ENCODE measurements at places on chromosomes 4 and X.

- no peak for DNase-seq
These were observed 460.6 kb downstream of the NAF1 start for GRCh38 chr4:162706051-162706450.

DNA sequence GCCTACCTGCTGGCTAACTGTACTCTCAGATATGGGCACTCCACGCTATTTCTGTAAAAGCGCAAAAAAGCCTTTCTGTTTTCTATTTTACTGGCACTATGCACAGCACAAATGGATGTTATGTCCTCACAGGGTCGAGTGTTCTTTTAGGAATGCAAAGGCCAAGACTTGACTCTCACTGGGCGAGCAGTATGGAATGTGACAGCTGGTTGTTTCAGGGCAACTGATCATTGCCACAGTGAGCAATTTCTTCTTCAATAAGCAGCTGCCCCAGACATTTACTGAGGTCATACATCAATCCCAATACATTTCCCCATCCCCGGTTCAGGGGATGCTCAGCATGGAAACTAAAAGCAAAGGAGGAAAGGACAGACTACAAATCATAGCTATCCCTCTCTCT is 58.2 kb downstream of the PDE5A start:
- no peak for DNase-seq

DNA sequence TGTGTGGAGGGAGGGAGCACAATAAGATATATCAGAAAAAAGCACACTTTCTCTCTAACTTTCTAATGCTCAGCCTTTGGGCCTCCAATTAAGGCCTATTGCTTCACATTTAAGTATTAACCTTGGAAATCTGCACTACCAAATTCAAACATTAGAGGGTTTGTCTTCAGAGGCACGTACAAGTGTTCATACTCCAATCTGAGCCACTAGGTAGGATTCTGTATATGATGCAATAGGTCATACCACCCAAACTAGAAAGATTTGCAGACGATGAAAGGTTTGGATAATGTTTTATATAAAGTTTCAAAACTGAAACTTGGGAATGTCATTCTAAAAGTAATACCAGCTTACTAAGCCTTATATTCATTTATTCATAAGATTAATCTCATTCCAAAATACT is 106.4 kb downstream of the MID1 start:
- DNase-seq = no peak

DNA sequence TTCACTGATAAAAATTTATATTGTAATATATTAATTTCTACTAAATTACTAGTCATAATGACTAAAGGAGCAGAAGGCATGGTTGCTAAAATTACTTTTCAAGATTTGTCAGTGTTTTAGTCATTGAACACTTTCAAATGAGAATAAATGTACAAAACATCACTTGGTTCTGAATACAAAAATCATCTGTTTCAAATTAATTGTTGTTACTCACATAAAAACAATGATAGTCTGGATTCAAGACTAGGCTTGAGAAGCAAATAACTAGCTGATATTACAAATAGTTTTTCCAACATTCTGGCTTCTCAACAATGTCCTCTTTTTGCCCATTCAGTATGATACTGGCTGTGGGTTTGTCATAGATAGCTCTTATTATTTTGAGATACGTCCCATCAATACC is 112.5 kb downstream of the ANAPC10 start:
- DNase-seq = no peak

GRCh38 chr4:3491681-3492405 is 28.7 kb downstream of the DOK7 start:
- DNase-seq = no peak

DNA sequence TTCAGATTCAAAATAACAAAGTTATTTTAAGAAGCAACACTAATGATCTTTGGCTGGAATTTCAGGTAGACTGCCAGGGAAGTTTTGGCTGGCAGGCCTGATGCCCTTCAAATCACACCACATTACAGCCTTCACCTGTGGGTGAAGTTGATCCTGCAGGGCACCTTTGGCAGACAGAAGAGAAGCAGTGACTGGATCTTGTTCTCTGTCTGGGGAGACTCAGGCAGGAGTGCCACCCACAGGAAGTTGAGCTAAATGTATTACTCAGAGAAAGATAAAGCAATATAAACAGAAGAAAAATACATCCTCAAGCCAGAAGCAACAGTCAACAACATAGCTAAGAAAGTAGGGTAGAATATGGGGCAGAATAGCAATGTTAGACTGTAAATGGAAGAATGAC is 12.8 kb upstream of the CFAP299 start:
- no peak for DNase-seq

- DNase-seq = no peak
These were observed 65.8 kb downstream of the TAPT1 start for GRCh38 chr4:16160457-16160856.

- no peak for DNase-seq
These were observed 115.3 kb downstream of the LDB2 start for GRCh38 chr4:16783119-16783518.

DNA sequence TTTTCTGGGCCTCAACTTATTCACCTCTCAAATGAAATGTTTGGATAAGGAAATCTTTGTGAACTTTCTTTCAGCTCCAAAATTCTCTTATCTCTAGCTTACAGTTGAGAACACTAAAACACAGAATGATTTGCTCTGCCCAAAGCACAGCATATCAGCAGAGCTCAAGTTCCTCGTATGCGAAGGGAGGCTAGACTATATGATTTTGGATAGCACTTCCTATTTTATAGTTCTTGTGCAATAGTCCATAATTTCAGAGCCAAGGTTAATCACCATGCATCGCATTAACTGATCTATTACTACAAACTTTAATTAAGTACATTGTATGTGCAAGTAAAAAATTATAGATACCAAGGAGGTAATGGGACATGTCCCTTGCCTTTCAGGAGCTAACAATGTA is 27.0 kb upstream of the KLHL13 start:
- no peak for DNase-seq

GRCh38 chr4:10783351-10783750 is 98.8 kb upstream of the CLNK start:
- DNase-seq = no peak

GRCh38 chr4:137735561-137736104 is 203.3 kb upstream of the PCDH18 start:
- DNase-seq = no peak

- DNase-seq = no peak
These were observed 32.3 kb upstream of the ASMTL start for GRCh38 chrX:1485033-1485432.

GRCh38 chrX:52425775-52426174 is 57.0 kb downstream of the XAGE2 start:
- DNase-seq = no peak

DNA sequence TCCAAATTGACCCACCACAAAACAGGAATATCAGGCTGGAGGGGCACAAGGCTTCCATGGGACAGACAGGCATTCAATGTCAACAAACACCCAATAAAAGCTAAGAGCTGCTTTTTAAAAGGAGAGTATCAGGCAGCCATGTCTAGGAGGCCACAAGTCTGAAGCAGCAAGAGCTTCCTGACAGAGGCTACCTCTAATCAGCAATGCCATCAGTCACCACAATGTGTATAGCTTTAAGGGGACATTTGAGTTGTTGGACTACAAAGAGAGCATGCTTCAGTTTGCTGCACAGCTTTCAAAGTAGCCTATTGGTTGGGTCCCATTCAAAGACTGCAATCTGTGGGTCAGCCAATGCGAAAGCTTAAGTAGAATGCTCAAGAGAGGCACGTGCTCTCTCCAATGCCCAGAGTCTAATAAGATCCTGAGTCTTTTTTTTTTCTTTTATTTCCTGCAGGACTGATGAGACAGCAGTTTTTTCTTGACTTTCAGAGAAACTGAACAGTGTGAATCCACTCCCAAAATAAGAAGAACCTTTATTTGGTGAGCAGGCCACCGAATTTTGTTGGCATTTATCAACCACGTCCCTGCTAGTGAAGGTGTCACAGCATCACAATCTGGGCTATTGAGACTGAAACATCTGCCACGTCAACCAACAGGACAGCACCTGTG is 92.5 kb downstream of the FBXO8 start:
- no peak for DNase-seq

GRCh38 chr4:61505773-61506685 is 305.9 kb downstream of the ADGRL3 start:
- DNase-seq = no peak

- DNase-seq = no peak
These were observed 25.2 kb upstream of the SLC2A9 start for GRCh38 chr4:10046471-10046870.

DNA sequence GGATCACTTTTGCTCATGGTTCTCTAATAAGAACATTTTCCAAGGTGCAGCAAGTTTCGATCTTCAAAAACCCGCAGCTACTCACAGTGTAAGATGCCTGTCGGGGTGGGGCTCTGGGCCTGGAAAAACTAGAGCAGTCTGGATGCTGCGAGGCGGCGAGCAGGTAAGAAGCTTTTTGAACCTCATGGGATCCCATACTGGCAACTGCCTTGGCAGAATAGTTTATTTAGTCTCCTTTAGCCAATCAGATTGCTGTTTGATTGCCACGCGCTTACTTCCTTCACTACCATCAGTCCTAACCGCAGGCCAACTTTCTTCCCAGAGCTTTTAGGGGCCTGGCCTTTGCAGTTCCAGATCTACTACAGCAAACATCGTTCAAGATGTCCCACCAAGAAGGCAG is 61.3 kb upstream of the MAGEB10 start:
- no peak for DNase-seq

DNA sequence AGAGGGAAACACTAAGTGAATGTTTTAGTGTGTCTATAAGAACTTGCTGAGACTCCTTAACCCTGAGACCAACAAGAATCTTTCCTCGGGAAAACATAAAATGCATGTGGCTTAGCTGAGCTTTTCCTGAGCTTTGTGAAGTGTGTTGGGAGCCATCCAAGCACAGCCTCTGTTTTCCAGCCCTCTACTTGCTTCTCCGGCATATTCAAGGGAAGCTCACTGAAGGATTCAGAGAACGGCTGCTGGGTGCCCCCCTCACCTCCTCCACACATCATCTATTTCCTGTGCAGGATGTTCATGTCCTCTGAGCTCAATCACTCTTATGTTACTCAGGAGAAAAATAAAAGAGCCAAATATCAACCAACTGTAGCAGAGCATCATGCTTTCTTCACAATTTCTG is 492.1 kb downstream of the IL15 start:
- DNase-seq = no peak

GRCh38 chrX:17032351-17032750 is 85.9 kb downstream of the REPS2 start:
- no peak for DNase-seq

- no peak for DNase-seq
These were observed 41.3 kb downstream of the DOCK11 start for GRCh38 chrX:118536687-118537461.

- DNase-seq = peak; percentile 41
These were observed 6.7 kb upstream of the MSX1 start for GRCh38 chr4:4852591-4853362.

- peak; percentile 22 for DNase-seq
These were observed 65.2 kb downstream of the IGFBP7 start for GRCh38 chr4:57044996-57045395.

GRCh38 chr4:83150653-83151330 is 36.3 kb upstream of the PLAC8 start:
- DNase-seq = no peak

- DNase-seq = peak; percentile 44
These were observed 24.0 kb downstream of the STEEP1 start for GRCh38 chrX:119541188-119541587.

GRCh38 chr4:93671093-93671492 is 157.5 kb upstream of the ATOH1 start:
- DNase-seq = no peak

DNA sequence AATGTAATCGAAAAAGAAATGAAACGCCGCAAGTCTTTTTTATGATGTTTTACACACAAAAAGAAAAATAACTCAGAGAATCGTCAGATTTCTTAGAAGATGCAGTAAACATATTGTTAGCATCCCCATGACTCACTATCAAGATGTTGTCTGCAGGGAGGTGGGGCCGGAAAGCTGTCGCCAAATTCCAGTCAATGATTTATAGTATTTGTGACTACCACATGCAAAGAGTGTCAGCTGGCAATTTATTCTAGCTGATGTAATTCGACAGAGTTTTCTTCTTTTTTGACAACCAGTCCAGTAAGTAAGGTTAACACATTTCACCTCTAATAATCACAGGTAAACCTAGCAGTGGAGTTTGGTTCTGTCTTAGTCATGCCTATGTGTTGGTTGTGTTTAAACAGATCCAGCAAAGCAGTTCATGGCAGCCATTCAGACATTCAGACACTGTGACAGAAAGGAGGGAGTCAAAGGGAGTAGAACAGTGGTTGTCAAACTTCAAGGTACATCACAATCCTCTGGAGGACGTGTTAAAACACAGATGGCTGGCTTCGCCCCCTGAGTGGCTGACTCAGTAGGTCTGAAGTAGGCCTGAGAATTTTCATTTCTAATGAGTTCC is 19.8 kb upstream of the PPP1R2C start:
- DNase-seq = peak; percentile 2

DNA sequence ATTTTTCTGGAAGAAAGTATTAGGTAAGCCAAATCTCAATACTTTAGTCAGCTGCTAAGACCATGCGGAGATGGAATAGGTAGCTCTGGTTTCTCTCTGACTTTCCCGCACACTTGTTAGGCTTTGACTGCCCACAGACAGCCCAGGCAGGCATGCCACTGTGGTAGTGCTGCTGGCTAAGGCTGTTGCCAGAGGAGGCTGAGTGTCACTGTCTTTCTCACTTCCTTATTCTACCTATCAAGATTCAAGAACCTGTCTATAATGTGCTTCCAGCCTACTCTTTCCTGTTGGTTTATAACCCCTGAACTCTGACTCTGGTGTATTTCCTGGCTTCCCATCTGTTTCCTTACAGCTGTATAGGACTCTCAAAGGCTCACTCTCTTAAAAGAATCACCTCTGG is 81.8 kb upstream of the TRPC5 start:
- DNase-seq = no peak
